ENCODE measurements at places on chromosomes 6 and 20.
A peak's percentile ranks its signal among the peaks of the same experiment; 100 is the strongest.

DNA sequence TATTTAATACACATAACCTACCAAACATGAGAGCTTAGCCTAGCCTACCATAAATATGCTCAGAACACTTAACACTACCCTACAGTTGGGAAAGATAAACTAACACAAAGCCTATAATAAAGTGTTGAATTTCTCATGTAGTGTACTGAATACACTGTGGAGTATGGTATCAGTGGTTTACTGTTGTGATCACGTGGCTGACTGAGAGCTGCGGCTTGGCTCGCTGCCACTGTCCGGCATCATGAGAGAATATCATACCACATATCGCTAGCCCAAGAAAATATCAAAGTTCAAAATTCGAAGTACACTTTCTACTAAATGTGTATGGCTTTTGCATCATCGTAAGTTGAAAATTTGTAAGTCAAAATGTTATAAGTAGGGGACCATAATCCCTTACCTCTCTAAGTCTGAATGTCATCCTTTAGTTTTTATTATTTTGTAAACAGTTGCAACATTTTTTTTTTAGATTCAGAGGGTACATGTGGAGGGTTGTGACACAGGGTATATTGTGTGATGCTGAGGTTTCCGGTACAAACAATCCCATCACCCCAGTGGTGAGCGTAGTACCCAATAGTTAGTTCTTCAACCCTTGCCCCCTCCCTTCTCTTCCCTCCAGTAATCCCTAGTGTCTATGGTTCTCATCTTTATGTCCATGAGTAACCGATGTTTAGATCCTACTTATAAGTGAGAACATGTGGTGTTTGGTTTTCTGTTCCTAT lies 14.6 kb upstream of the TAAR1 start:
- no peak for DNase-seq

GRCh38 chr20:14865169-14865568 lies 527.8 kb upstream of the FLRT3 start:
- no peak for DNase-seq

DNA sequence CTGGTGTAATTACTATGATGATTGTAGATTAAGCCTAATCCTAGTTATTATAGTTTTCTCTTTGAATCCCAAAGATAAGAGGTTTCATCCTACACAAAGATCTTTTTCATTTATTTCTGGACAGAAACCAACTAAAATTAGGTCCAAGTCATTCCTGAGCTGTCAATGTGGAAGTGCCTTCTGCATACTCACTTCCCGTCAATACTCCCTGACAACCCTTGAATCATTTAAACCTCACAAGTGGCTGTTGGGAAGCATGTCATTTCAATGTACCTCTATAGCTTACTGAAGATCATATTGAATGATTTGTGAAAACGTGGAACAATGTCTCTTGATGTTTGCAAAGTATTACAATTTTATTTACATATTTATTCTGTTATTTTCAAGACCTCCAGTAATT lies 274.1 kb downstream of the HACE1 start:
- no peak for DNase-seq

DNA sequence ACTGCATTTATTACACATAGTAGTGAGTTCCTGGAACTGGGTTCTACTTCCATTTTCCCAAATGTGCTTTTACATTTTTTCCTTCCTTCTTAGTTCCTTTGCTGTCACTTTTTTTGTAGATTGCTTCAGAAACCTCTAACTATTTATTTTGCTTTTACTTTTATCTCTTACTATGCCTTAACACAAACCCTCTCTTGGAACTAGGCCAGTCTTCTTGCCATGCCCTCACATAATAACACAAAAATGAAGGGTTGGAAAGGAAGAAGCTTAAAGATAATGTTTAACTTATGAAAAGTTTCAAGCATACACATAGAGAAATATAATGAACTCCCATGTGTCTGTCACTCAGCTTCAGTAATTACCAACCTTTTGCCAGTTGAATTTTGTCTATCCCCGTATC lies 27.1 kb downstream of the TOP1 start:
- DNase-seq = no peak

DNA sequence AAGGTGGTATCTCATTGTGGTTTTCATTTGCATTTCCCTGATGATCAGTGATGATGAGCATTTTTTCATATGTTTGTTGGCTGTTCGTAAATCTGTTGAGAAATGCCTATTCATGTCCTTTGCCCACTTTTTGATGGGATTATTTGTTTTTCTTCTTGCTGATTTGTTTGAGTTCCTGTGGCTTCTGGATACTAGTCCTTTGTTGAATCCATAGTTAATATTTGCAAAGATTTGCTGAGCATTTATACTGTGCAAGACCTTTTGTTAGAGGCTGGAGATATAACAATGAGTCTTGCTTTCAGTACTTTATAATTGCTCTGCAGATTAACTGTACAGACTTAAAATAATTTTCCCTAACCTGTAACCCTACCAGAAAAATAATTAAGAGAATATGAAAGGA lies 35.6 kb downstream of the PDE7B start:
- no peak for DNase-seq

GRCh38 chr6:101396548-101397173 lies 3.2 kb downstream of the GRIK2 start:
- no peak for DNase-seq

GRCh38 chr6:150063640-150064039 lies 5.3 kb downstream of the ULBP3 start:
- no peak for DNase-seq

- DNase-seq = no peak
Observed at GRCh38 chr20:30489614-30490003, 767.9 kb upstream of the DEFB115 start.

DNA sequence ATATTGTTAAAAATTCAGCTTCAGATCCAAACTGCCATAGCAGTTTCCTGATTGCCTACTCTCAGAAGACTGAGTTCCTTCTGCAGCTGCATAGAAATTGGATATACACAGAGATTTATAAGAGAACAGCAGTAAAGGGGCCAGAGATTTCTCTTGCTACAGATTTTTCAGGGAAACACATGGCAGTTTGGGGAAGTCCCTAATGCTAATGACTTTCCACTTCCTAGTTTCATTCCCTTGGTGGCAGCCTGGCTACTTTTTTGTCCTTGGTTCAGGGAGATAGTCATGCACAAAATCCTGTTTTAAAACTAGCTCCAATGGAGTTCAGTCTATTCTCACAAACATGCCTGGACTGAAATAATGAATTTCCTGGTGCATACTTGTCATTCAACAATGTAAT lies 125.3 kb upstream of the PLCB4 start:
- DNase-seq = no peak

DNA sequence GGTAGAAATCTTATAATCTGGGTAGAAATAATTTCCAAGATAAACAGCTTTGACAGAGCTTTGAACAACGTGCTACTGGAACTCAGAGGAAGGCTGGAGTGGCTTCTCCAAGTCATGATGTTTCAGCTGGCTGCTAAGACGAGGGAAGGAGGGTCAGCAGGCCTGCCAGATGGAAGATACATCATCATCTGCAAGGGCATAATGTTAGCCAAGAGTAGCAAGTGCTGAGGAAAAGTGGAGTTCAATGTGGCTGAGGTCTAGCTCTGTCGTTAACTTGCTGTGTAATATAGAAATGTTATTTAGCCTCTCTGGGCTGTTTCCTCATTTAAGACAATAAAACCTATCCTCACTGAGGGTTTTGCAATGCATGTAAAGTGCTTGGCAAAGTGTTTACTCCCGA lies 35.1 kb downstream of the RGS17 start:
- DNase-seq = no peak

DNA sequence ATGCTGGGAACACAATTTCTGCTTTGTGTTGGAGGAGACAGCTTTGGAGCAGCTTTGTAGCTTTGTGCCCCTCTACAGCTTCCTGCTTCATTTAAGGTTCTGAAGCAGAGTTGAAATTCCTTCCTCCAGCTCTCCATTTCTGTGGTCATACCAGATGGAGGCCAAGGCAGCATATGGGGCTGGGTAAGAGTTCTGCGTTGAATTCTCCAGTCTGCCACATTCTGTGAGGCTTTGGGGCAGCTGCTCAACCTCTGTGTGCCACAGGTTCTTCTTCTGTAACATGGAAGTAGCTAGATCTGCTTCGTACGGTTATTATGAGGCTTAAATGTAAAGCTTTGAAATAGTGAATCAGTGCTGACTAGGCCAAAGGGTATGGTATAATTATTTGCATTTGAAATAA lies 2.9 kb upstream of the TRIM26 start:
- DNase-seq = no peak

DNA sequence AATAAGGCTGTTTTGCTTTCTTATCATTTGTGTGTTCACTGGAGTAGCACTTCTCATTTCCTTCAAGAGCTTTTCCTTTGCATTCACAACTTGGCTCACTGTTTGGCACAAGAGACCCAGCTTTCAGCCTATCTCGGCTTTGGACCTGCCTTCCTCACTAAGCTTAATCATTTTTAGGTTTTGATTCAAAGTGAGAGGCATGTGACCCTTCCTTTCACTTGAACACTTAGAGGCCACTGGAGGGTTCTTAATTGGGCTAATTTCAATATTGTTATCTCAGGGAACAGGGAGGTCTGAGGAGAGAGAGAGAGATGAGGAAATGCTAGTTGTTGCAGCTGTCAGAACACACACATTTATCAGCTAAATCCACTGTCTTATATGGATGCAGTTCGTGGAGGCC lies 82.9 kb upstream of the SCAF8 start:
- DNase-seq = no peak

- no peak for DNase-seq
Observed at GRCh38 chr20:1323256-1323655, 5.7 kb downstream of the SDCBP2 start.

- DNase-seq = no peak
Observed at GRCh38 chr6:48194596-48195295, 83.7 kb upstream of the PTCHD4 start.

DNA sequence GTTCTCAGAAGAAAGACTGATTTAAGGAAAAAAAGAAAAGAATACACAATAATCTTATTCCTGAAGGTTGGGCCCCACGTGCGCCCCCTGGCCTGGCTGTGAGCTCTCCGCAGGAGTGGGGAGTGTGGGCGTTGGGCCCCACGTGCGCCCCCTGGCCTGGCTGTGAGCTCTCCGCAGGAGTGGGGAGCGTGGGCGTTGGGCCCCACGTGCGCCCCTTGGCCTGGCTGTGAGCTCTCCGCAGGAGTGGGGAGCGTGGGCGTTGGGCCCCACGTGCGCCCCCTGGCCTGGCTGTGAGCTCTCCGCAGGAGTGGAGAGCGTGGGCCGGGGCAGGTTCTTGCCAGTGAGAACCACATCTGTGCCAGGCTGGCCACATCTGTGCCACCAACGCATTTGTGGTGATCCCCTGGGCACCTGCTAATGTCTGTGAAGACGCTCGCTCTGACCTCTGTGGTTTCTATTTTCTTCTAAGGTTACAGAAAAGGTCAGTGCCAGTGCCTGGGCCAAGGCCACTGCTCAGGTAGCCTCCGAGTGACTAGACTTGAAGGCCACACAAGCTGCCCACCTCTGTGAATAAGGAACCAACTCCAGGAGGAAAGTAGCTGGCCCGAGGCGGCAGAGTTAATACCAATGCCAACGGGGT lies 41.0 kb downstream of the WDR27 start:
- no peak for DNase-seq

GRCh38 chr6:45877970-45878590 lies 137.6 kb downstream of the CLIC5 start:
- DNase-seq = no peak

DNA sequence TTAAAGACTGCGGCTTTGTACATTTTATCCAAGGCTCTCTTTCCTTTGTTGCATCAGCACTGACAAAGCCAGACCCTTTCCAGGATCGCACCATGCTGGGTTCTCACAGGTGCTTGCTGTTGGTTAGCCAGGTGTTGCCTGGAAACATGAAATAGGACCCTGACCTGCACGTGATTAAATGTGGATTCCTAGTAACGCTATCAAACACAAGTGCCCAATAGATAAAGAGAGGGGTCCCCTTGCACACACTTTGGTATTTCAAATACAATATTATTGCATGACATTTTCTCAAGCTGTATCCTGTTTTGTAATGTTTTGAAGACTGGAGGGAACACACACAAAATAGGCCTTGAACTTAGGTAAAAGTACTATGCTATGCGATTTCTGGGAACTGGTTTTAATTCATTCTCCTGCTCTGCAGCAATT lies 73.3 kb downstream of the AKAP12 start:
- no peak for DNase-seq

- no peak for DNase-seq
Observed at GRCh38 chr20:10513931-10514575, 78.9 kb downstream of the SLX4IP start.

- DNase-seq = no peak
Observed at GRCh38 chr6:160167604-160168399, 46.2 kb downstream of the SLC22A1 start.

GRCh38 chr20:36886859-36887751 lies 11.2 kb downstream of the TLDC2 start:
- peak; percentile 54 for DNase-seq

GRCh38 chr20:23371496-23371895 lies 9.5 kb downstream of the GZF1 start:
- no peak for DNase-seq

- no peak for DNase-seq
Observed at GRCh38 chr6:38738261-38738660, 23.1 kb downstream of the DNAH8 start.

GRCh38 chr20:4901031-4901818 lies 100.1 kb downstream of the SLC23A2 start:
- DNase-seq = no peak

- no peak for DNase-seq
Observed at GRCh38 chr20:38665094-38665493, 59.2 kb upstream of the SLC32A1 start.

GRCh38 chr6:195861-196360 lies 96.4 kb upstream of the DUSP22 start:
- DNase-seq = no peak

- DNase-seq = no peak
Observed at GRCh38 chr6:21438237-21438985, 155.1 kb upstream of the SOX4 start.

DNA sequence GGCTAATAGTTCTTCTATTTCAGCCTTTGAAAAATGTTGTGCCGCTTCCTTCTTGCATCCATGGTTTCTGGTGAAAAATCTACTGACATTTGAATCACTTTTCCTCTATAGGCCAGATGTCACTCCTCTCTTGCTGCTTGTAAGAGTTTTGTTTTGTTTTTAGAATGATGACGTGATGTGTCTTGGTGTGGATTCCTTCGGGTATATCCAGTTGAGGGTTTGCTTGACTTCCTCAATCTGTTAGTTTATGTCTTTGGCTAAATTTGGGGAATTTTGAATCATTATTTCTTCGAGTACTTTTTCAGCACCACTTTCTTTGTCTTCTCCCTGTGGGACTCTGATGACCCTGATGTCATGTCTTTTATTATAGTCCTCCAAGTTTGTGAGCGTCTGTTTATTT lies 175.5 kb downstream of the MYLK4 start:
- no peak for DNase-seq

- no peak for DNase-seq
Observed at GRCh38 chr6:52546678-52547077, 30.2 kb downstream of the TRAM2 start.

DNA sequence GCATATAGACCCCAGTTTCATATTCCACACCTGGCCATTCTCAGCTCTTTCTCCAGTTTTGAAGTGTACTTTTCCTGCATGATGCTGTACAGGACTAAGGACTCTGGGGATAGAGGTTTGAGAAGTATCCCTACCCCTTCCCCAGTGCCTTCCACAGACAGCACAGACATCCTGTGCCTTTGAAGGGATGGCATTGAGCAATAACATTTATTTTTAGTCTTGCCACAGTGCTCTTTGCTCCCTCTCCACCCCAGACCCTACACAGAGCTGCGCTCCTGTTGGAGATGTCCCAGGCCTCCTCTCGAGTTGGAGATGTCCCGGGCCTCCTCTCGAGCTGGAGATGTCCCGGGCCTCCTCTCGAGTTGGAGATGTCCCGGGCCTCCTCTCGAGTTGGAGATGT lies 275.8 kb downstream of the FARS2 start:
- no peak for DNase-seq

Measured in stimulated activated CD4-positive, alpha-beta T cell treated with anti-CD3 and anti-CD28 coated beads, TNF-alpha, amount 100 ng/mL, for 1 hour (primary cell).